Posterior vena cava (tissue), 2 donors: ENCODE measurements at places on chromosomes 11 and 22. TPM values are rescaled to one million over a fixed set of nuclear protein-coding genes. Genes with fewer than 3 reads are reported as not detected.
A peak's percentile ranks its signal among the peaks of the same experiment; 100 is the strongest.

DNA sequence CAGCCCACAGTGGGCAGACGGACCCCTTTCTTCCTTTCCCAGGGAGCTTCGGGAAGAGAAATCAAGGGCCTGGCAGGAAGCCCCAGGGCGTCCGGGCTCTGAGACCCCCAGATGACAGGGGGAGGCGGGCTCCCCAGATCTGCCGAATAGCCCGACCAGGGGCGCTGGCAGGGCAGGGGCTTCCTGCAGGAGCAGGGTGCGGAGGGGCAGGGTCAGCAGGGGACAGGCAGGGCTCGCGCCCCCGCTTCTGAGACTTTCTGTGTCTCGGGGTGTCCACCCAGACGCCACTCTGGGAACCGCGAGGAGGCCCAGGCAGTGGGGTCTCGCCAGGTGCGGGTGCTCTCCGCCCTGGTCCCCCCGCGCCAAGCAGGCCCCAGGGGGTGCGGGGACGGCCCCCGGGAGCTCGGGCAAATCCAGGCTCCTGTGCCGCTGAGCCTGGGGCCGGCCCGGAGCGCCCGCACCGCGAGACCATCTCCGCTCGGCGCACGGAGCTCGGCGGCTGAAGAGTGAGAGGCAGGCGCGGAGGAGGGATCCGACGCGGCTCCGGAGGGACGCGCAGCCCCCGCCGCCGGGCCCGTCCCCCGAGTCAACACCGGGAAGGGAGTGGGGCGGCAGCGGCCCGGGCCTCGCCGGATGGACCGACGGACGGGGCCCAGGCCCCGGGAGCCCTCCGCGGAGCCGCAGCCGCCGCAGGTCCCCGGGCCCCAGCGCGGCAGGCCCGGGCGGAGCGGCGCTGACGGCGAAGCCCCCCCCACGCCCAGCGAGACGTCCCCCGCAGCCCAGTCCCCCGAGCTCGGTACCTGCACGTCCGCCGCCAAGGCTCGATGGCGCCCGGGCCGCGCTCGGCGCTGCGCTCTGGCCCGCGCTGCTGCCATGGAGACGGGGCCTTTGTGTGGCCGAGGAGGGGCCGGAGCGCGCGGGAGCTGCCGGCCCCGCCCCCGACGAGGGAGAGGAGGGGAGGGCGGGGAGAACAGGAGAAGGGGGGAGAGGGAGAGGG lies at the start of gene PLXNB2:
Gene PLXNB2 (minus strand): TSS at position 894 of the 997 bp plus-strand sequence. CDS start 17,062 bp downstream, outside the sequence.
- DNase-seq, result peak; percentile 93

The MOV10L1 gene
- total RNA-seq, result 0.43 TPM

The RFPL2 gene
- total RNA-seq, result not detected

- no peak for DNase-seq
These were observed 122.5 kb upstream of the ZC3H12C start for GRCh38 chr11:109970516-109971183.

DNA sequence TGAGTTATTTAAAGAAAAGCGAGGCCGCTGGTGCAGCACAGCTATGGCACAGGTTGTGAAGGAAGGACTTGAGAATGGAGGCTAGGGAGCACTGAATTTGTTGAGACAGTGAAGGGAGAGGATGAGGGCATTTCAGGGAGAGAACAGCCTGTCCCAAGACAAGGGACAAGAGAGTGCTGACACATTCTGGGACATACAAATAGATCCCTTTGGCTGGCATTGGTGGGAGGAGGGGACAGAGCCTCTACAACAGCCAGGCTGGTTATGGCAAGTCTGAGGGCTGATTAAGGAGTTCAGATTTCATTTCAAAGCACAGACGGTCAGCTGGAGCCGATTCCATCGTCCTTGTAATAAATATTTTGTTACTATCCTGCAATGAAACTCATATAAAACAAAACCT lies 1.7 kb upstream of the SLC29A2 start:
- DNase-seq, result peak; percentile 14

The GRIK4 gene
- 0.19 TPM for total RNA-seq

DNA sequence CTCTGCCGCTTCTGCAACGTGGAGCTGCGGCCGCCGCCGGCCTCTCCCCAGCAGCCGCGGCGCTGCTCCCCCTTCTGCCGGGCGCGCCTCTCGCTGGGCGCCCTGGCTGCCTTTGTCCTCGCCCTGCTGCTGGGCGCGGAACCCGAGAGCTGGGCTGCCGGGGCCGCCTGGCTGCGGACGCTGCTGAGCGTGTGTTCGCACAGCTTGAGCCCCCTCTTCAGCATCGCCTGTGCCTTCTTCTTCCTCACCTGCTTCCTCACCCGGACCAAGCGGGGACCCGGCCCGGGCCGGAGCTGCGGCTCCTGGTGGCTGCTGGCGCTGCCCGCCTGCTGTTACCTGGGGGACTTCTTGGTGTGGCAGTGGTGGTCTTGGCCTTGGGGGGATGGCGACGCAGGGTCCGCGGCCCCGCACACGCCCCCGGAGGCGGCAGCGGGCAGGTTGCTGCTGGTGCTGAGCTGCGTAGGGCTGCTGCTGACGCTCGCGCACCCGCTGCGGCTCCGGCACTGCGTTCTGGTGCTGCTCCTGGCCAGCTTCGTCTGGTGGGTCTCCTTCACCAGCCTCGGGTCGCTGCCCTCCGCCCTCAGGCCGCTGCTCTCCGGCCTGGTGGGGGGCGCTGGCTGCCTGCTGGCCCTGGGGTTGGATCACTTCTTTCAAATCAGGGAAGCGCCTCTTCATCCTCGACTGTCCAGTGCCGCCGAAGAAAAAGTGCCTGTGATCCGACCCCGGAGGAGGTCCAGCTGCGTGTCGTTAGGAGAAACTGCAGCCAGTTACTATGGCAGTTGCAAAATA lies 816 bp downstream of the PDE3B start:
- DNase-seq, result peak; percentile 83

- no peak for DNase-seq
These were observed 3.4 kb downstream of the POU2AF3 start for GRCh38 chr11:111301842-111302118.

The TRPM5 gene
- not detected for total RNA-seq

The KRTAP5-7 gene
- not detected for total RNA-seq

DNA sequence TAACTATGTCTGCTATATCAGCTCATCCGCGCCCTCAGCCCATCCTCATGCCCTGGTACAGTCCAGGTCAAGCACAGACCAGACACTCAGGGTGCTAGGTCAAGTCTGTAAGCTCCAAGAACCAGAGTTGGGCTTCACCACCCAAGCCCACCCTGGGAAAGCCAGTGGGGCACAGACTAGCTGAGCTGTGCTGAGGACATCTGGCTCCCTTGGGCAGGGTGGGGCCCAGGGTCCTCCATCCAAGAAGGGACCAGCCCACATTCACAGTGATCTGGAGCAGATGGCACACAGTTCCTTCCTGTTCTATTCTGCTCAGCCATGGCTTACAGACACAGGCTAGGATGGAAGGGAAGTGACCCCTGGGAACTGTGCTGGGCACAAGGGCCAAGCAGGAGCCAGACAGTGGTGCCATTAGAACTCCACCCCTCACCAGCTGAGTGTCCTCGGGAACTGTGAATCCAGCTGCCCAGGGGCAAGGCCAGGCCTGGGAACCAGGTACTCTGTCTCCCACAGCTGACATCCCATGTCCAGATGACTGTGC lies 9.1 kb downstream of the P2RY6 start:
- DNase-seq, result peak; percentile 73

DNA sequence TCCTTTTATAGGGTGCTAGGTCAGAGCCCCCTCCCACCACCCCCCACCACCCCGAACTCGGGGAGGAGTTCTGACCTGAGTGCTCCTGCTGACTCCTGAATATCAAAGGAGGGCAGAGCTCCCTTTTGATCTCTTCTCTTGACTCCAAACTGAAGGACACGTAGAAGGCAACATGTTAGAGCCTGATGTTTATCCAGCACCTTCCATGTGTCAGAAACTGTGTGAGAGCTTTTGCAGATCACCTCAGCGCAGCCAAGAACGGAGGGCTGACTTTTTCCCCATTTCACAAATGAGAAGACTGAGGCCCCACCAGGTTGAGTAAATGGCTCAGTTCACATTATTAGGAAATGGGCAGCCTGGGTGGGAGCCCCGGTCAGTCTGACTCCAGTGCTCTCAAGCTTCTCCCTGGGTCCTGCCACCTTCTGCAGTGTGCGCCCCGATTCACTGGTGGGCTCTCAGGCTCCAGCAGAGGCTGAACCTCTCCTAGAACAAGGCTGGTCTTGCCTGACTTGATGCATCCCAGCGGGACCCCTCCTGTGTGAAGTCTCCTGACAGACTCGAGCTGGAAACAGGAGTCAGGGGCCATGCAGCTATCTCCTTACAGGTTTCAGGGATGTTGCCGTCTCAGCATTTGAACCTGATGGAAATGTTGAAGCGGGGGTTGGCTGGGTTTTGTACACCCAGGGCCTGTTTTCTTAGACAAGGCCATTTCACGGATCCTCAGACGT lies 98.5 kb downstream of the TSPAN18 start:
- peak; percentile 30 for DNase-seq

The IGSF9B gene
- 45.0 TPM for total RNA-seq

- peak; percentile 53 for DNase-seq
These were observed 12.5 kb downstream of the PATZ1 start for GRCh38 chr22:31333641-31334040.

- DNase-seq, result no peak
These were observed 307.2 kb downstream of the CADM1 start for GRCh38 chr11:115197031-115197430.

DNA sequence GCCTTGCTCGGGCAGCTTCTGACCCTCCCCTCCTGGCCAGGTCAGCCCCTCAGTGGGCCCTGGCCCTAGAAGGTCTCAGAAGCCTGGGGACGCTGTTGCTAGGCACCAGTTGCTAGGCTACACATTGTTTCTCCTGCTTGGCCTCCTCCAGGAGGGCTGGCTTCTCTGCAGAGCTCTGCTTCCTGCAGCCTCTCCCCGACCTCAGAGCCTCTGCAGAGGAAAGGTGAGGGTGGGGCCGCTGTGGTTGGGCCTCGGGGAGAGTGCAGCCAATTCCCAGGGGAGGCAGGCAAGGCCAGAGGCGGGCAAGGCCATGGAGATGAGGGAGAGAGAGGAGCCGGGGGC lies 27.6 kb upstream of the LRRC10B start:
- DNase-seq, result no peak

- DNase-seq, result no peak
These were observed 22.9 kb downstream of the POLD3 start for GRCh38 chr11:74615311-74615710.

- DNase-seq, result no peak
These were observed 27.4 kb downstream of the RCN1 start for GRCh38 chr11:32118025-32118974.

The TMEM80 gene
- 13.5 TPM for total RNA-seq

GRCh38 chr11:17952487-17952886 lies 60.4 kb downstream of the SERGEF start:
- DNase-seq, result no peak

The OR51B5 gene
- total RNA-seq, result 0.29 TPM

DNA sequence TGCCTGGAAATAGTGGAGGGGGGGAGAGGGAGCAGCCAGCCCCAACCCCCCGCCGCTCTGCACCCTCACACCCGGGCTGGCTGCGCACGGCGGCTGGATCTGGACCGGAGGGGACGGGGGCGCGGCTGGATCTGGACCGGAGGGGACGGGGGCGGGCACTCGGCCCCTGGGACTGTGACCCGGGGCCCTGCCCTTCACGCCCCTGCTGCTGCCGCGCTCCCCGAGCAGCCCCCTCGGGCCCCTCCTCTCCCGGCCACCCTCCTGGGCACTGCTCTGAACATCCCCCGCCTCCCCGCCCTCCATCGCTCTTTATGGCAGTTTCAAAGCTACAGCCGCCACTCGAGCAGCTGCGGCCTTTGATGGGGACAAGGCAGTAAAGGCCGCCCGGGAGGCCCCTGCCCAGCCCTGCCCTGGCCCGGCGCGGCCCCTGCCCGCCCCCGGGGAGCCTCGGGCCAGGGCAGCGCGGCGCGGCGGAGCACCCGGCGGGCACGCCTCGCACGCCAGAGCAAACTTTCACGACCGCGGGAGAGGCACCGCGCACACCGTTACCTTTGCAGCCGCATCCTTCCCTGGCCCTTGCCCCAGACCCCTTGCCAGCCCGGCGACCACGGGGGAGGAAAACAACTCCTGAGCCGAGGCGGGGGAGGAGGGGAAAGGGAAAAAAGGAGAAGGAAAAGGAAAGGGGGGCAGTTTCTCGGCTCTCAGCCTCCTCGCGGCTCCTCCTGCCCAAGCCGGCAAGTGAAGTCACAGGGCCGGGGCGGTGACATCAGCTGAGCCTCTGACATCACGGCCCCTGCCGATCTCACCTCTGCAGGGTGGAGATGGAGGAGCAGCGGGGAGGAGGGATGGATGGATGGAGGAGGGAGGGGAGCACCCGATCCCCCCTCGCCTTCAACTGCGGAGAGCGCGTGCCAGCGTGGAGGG lies 13.1 kb upstream of the TCF20 start:
- DNase-seq, result peak; percentile 83

The GP1BB gene
- total RNA-seq, result 0.83 TPM

The INSC gene
- 0.14 TPM for total RNA-seq

GRCh38 chr11:93267383-93267782 lies 63.2 kb upstream of the DEUP1 start:
- DNase-seq, result no peak

DNA sequence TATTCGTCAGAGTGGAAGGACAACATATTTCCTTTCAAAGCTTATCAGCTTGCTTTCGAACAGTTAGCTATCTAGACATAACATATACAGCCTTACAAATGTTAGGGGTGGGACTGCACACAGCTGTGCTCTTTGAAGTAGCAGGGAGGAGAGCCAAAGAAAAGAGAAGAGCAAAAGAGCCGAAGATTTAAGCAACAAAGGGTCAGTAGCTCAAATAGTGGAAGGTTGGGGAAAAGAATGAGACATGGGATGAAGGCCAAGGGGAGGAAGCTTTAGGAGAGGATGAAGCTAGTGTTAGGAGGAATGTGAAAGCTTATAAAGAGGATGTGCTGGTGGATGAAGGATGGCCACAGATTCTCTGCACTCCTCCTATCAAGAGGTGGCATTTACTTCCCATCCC lies 31.8 kb upstream of the IGSF22 start:
- no peak for DNase-seq

GRCh38 chr11:63855975-63856374 lies 17.1 kb downstream of the MARK2 start:
- peak; percentile 1 for DNase-seq

- DNase-seq, result no peak
These were observed 936.2 kb upstream of the CHORDC1 start for GRCh38 chr11:91158891-91159537.

- peak; percentile 66 for DNase-seq
These were observed 1.2 kb downstream of the MAPK8IP2 start for GRCh38 chr22:50601669-50602337.

- DNase-seq, result no peak
These were observed 38.8 kb downstream of the CLDN25 start for GRCh38 chr11:113818426-113818825.

DNA sequence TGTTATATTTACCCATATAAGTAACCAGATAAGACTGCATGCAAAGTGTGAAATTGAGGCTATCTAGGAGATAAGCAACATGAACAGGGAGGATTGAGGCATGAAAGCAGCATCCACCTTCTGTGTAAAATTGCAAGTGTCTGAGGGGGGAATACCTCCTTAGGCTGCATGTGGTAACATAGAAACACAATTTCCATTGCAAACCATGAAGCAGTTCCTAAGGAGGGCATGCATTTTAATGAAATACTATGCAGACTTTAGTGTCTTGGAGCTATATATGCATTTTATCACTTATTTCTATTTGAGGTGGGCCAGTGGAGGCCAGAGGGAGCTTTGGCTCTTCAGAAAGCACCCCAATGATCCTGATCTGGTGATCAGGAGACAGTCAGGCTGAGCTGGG lies 160.2 kb downstream of the C11orf91 start:
- no peak for DNase-seq

- DNase-seq, result no peak
These were observed 249.3 kb downstream of the KIRREL3 start for GRCh38 chr11:126751242-126751641.

GRCh38 chr22:27501191-27501936 lies 300.2 kb downstream of the MN1 start:
- peak; percentile 8 for DNase-seq

- no peak for DNase-seq
These were observed 15.0 kb downstream of the CLDN5 start for GRCh38 chr22:19509191-19509590.
